H54 (cell line): ENCODE measurements at places on chromosomes 6 and 20.

DNA sequence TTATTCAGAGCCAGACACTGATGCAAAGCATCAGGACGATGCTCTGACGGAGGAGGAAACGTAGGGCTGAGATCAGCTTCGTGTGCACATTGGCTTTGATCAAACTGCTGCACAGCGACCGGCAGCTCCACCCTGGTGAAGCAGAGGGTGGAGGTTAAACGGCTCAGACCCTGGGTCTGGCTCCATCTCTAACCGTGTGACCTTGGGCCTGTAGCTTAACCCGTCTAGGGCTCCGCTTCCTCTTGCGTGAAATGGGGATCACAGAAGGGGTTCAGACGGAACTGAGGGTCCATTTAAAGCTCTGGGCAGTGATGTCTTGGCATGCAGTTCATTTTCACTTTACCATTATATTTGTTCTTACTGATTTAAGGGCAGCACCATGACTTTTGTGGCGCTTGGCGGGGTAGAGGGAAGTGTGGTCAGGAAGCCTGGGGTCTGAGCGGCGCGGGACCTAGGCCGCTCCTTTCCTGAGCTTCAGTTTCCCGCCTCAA is 644 bp downstream of the RBL1 start:
- no peak for DNase-seq

GRCh38 chr20:15890407-15890982 is 682.8 kb downstream of the KIF16B start:
- DNase-seq = no peak

GRCh38 chr20:55953201-55953600 is 52.1 kb downstream of the CBLN4 start:
- no peak for DNase-seq

GRCh38 chr20:3735768-3736167 is 3.3 kb downstream of the HSPA12B start:
- no peak for DNase-seq

- DNase-seq = no peak
Observed at GRCh38 chr6:4802312-4802935, 26.2 kb downstream of the CDYL start.

- DNase-seq = no peak
Observed at GRCh38 chr6:64984948-64985347, 722.1 kb downstream of the EYS start.

DNA sequence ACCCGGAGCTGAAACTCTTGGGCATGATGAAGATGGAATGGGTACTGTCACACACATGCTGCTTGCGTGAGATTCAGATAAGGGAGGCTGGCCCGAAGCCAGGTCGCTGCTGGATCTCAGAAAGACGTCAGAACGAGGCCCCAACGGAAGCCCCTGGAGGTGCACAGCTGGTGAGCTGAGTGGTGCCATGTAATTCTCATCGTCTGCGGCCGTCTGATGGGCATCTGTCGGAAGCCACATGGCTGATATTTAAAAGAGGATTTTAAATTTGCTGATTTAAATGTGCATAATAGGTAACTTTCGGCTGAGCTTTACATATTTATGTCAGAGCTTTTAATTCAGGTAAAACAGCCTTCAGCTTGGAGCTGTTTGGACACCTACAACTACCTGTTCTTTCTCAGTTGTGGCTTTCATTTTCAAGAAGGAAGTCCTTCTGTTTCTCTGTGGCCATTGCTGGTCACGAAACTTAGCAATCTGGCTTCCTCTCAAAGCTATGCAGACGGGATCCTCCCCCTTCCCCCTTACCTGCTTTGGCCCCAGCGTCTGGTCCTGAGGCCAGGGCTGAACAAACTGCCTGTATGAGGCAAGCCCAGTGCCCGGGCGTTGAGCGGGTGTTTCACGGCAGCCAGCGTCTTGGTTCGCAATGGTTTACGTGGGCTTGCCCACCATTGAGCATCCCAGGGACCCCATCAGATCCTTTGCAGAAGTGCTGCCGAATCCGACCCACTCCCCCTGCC is 9.2 kb downstream of the SLCO4A1 start:
- DNase-seq = no peak

- no peak for DNase-seq
Observed at GRCh38 chr6:111731456-111732195, 125.9 kb upstream of the TRAF3IP2 start.

GRCh38 chr6:56314683-56315523 is 67.5 kb upstream of the COL21A1 start:
- DNase-seq = peak; percentile 29

DNA sequence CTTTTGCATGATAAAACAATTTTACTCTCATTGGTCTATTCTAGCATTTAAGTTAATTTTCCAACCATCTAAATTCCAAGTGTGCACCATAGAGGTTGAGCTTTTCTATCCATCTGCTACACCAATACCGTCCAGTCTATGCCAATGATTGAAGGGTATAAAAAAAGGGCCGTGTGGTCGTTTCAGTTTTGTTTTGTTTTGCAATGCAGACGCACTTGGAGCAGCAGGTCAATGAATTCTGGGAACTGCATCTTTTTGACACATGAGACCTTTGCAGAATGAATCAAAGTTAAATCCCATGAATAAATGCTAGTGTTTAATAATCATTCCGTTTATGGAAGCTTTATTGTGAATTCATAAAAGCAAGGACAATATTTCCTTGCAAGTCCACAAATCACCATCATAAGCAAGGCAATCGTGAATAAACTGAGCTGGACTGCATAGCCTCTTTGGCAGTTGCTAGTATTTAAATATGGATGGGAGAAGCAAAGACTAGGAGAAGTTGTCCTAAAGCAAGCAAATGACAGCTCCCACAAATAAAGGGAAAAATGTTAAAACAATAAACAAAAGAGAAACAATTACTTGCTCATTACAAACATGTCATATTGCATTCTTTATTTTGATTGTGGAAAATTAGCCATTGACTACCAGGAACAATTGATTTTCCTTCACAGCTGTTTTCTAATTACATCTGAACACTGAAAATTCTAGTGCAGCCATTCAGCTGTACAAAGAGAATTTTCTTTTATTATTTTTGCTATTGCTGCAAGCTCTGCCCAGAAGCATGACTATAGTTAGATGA is 649.7 kb upstream of the GJE1 start:
- DNase-seq = no peak

DNA sequence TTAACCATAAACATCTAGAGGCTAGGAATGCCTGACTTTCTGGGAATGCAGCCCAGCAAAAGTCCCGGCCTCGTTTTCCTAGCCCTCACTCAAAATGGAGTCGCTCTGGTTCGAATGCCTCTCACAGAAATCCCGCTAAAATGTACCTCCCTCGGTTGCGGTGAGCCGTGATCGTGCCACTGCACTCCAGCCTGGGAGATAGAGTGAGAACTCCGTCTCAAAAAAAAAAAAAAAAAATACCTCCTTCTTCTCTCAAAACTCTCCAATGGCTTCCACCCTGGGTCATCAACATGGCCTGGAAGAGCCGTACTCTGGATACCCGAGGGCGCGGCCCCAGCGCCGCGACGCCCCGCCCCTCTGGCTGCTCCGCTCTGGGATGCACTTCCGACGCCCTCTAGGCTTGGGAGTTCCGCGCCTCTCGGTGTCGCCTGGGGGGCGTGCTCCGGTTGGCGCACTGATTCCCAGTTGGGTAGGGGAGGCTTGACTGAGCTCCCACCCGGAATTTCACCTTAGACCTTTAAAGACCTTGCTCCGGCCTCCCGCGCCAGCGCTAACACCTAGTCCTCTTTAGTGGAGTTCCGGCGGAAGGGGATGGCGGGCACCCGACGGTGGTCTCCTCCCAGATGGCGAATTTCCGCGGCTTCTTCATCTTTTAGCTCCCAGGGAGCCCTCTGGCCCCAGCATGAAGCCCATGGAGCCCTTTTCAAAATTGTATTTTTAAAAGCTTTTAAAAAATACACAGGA is 12.3 kb downstream of the HMGN4 start:
- no peak for DNase-seq

- DNase-seq = no peak
Observed at GRCh38 chr6:25136854-25137253, 142.3 kb upstream of the CARMIL1 start.

DNA sequence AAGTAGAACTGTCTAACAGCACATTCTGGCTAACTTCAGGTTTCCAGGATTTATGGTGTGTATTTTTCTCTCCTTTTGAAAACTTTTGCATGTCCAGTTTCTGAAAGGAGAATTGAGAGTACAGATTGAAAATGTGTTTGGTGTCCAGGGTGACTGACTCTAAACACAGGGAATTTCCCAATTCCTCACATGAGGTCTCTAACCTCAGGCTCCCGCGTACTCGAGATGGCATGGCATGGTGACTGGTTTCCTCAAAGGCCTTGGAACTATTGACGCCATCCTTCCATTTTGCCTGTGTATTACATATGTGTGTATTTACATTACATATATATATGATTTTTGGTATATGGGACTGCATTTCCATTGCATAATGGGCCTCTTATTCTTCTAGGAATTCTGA is 52.5 kb downstream of the PRND start:
- no peak for DNase-seq

DNA sequence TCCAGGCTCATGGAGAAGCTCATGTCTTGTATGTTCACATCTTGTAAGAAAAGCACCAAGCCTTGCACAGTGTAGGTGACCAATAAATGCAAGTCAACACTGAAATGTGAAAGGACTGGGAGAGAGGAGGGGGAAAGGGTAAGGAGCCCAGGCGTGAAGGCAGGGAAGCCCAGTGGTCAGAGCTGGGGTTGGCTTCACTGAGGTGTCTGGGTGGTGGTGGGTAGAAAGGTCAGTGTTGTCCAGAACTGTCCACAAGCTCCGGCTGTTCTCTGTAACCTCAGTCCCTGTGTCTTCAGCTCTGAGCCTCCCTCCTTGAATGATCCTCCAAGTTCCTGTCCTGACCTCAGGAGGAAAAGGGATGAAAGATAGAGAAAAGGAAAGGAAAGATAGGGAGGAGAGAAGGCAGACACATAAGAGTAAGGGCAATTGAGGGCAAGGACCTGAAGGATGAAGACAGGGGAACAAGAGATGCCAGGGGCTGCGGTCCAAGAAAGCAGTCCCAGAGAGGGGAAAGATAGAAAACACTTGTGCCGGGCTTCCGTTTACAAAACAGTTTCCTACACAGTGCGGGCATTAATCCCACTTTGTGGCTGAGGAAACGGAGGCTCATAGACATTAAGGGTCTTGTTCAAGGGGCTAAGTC is 2.4 kb upstream of the TNXB start:
- DNase-seq = no peak

- DNase-seq = no peak
Observed at GRCh38 chr20:4325548-4326187, 310.3 kb upstream of the RNF24 start.

GRCh38 chr6:157706883-157707282 is 116.2 kb upstream of the SNX9 start:
- DNase-seq = no peak

- no peak for DNase-seq
Observed at GRCh38 chr6:20412682-20413073, 11.0 kb downstream of the E2F3 start.

DNA sequence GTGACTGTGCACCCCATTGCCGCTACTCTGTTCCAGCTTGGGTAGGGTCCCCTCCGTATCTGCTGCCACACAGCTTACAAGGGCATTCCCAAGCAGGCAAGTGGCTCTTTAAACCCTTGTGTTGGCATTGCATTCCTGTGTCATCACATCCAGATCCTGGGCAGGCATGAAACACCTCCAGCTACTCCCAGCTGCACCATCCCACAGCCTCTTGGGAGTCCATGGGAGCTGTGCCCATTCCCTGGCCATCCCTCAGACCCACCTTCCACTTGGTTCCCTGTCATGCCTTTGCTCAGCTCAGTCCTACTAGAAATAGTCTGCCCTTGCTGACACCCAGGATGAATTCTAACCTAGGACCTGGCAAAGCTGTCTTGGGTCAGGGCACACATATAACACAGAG is 87.7 kb downstream of the PSMG4 start:
- no peak for DNase-seq

DNA sequence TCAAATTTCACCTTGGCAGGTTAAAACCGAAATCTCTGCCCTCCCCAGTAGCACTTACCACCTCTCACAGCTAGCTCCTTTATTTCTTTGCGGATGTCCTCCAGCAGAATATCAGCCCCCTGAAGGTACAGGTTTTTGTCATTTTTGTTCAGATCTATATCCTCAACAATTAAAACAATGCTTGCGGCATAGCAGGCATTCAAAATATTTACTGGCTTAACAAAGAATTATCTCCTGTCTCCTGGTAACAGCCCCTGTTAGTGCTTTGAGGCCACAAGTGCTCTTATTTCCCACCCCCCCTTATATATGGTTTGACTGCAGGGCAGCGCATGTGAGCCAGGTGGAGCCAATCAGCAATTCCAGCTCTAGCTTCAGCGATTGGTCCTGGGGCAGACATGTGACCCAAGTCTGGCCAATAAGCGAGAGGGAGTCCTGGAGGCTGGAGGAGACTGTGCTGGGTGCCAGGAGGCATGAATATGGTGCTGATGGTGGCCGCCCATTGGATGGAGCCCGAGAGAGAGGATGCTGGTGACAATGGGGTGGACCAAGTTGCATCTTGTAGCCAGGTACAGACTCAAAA is 21.0 kb downstream of the SULF2 start:
- DNase-seq = no peak

GRCh38 chr6:130981409-130981808 is 81.6 kb downstream of the EPB41L2 start:
- DNase-seq = no peak

DNA sequence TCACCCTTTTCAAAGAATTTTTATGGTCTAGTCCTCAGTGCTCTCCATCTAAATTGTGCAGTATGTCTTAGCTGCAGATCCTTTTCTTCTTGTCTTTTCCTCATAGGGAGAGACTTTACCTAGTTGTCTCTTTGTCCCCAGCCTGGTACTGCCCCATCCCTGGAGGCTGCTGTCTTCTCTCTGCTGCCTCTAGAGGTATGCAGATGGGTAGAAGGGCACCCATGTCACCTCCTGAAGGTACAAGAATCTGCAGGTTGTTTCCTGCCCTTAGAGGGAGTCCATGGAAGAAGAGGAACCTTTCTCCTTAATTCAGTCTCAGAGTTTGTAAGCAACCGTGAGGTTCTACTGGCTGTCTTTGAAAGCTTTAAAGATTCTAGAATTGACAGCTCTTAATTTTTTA is 39.1 kb downstream of the MCM8 start:
- DNase-seq = no peak

DNA sequence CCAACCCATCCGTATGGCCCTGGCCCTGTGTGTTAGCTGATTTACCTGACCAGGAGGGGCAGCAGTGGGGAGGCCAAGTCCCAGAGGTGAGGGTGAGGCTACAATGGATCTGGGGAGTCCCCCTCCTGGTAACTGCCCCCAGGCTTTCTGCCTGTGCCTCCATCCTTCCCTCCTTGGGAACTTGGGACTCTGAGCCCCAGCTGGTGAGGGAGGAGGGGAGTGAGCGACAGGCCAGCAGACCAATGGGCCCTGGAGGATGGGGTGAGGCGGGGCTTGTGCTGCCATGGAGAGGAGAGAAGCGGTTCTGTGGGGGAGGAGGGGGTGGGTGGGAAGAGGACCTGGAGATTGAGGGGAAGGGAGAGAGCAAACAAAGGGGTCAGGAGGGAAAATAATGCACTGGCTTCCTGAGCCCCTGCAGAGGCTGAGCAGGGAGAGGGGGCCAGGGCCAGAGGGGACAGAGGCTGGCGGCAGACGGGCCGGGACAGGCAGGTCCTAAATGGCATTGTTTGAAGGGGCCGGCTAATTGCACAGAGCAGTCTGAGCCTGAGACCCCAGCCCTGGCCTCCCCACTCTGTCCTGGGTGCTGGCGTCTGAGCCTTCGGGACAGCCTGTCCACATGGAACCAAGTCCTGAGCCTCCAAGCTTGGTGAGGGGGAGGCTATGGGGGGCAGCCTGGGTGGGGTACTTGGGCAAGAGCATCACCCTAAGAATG is 17.5 kb downstream of the DNMT3B start:
- DNase-seq = no peak
